ENCODE measurements at places on chromosomes 1 and 21. TPM values are rescaled to one million over a fixed set of nuclear protein-coding genes. Genes with fewer than 3 reads are reported as not detected.
A peak's percentile ranks its signal among the peaks of the same experiment; 100 is the strongest.

- no peak for DNase-seq
These were observed 11.5 kb downstream of the ATP1A4 start for GRCh38 chr1:160162931-160163330.

GRCh38 chr1:153040950-153041631, at the start of gene SPRR2D:
SPRR2D (minus strand) TSS chr1:153041120; CDS start chr1:153040346, 774 bp downstream.
- DNase-seq, result no peak

- no peak for DNase-seq
These were observed 61.2 kb upstream of the CASZ1 start for GRCh38 chr1:10857687-10858086.

DNA sequence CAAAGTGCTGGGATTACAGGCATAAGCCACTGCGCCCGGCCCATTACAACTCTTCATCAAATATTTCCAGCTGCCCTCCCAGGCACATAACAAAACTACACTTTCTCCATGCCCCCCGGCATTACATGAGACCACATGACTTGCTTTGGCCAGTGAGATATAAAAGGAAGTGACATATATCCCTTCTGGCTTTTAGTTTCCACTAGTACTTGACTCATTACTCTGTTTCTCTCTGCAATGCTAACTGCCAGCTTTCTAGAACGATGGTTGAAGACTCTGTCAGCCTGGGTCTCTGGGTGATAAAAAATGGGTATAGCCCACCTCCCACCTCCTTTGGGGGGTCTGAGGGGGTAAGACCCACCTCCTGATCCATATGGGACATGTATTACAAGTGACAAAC, 24.2 kb downstream of the ABL2 start:
- DNase-seq, result peak; percentile 6

DNA sequence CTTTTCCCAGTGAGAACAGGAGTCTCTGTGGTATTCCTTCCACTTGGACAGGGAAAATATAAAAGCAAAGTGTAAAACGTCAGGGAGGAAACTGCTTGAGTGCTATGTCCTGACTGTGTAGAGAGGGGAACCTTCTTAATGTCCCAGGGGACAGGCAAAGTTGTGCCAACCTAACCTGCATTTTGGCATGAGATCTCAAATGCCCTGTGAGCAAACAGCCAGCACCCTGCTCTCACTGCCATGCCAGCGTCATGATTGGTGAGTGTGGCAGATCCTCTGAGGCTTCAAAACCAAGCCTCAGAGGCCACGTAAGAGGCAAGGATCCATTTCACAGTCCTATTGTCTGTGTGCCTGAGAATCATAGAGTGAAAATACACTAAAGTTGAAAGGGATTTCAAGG, 49.7 kb upstream of the RAP1A start:
- no peak for DNase-seq

- DNase-seq, result no peak
These were observed 23.4 kb upstream of the PTP4A2 start for GRCh38 chr1:31961536-31961935.

DNA sequence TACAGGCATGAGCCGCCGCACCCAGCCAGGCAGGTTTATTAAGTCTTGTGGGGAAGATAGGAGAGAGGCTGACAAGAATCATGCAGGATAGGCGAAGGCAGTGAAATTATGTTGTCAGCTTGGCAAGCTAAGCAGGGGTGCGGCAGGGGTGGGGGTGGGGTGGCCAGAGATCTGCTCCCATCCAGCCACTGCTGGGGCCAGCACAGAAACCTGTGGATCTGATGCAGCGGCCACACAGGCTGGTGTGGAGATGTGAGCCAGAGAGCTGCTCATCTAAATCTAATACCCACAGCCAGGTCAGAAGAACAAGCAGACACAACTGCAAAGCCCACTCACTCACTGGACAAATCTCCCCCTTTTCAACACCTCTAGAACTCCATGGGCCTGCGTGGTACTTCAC, 68.7 kb downstream of the KCTD3 start:
- DNase-seq, result no peak

DNA sequence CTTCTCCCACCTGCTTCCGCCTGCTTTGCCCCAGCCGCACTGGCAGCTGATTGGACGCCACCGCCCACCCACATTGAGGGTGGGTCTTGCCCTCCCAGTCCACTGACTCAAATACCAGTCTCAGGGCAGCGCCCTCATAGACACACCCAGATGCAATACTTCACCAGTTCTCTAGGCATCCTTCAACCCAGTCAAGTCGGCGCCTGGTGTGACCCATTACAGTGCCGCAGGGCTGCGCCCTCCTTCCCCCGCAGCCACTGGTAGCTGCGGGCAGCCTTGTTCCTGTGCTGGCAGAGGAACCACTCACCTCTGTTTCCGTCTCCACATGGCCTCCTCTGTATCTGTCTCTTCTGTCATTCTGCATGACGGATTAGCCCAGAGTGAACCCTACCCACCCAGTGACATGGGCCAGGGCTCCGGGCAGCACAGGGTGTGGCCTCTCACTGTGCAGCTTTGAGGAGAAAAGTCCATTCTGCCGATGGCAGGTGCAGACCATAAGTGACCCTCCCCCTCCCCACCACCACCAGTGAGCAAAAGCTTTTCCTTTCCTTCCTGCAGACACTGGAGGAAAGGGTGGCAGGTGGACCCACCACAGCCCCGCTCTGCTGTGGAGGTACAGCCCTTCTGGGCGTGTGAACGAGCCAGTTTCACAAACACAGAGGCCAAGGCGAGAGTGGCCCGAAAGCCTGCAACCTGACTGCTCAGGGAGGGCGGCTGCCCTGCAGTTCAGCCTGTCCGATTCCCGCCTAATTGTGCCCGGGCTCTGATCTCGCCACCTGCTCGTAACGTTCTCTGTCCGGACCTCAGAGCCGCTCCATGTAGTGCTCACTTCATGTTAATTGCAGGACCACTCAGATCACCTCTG, 57.1 kb downstream of the FAAP20 start:
- DNase-seq, result no peak

- DNase-seq, result no peak
These were observed 1424.2 kb downstream of the MRPL39 start for GRCh38 chr21:24183077-24183476.

DNA sequence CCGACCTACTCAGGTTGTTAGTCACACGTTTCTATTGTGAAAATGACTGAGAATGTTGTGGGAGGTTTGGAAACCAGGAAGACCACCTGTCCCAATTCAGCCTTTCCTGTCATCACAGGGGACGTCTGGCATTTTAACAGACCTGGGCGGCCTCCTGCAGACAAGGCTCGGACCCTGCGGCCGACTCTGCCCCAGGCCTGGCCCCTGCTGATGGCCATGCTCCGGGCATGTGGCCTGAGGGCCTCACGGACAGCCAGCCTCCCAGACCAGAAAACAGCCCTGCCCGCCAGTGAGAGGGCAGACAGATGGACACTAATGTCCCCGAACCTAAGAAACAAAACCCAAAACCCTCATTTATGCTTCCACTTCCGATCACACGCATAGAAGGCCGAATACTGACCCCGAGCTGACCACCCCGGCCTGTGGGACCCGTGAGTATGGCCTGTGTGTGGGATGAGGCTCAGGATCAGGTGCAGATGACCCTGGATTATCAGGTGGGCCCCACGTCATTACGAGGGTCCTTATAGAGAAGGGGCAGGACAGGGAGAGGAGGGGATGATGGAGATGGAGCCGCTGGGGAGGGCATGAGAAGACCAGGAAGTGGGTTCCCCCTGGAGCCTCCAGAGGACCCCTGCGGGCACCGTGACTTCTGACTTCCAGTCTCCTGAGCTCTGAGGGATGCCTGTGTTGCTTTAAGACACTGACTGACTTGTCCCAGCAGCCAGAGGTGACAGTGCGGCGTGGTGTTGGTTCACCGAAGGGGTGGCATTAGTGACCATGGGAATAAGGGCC, 9.6 kb downstream of the COL18A1 start:
- no peak for DNase-seq

GRCh38 chr1:74504125-74504932, 8.1 kb downstream of the LRRC53 start:
- DNase-seq, result peak; percentile 34

- DNase-seq, result peak; percentile 95
These were observed 10.3 kb upstream of the LMNA start for GRCh38 chr1:156104065-156104810.

DNA sequence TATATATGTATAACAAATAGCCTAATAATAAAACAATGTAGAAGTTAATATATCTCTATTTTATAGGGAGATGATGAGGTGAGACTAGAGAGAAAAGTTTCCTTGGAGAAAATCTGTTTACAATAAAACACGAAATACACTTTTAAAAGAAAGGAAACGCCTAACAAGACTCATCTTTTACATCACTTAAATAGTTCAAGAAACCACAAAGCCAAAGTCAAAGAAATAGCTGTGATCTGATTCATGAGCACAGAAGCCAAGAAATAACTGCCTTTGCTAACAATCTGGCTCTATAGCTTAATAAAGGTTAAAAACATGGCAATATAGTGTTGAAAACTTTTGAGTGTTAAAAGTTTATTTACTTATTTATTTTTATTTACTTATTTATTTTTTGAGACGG, 61.5 kb downstream of the TOR3A start:
- peak; percentile 69 for DNase-seq

DNA sequence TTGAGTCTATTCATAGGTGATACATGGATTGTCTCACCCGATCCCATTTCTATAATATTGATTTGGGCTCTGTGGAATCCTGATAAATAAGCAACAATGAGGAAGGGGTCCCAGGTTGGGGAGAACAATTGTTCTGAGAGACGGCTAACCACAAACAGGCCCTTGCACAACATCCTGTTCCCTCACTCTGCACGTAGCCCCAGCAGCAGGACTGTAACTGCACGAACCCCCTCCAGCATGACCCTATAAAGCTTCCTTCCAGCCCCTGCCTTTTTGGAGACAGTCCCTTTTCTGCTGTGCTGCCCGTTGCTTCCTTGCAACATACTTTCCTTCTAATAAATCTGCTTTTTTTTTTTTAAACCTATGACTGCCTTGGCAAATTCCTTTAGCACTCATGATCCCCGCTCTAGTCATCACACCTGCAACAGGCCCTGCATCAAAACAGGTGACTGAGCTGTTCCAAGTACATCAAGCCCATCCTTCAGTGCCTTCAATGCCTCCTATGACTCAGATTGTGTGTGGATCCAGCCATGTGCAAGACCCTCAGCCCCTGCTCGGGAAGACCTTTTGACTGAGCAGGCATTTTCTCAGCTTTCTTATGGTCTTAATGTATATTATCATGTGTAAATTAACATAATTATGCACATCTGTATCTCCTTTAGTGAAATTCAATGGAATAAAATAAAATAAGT, 63.7 kb upstream of the B3GALNT2 start:
- no peak for DNase-seq

DNA sequence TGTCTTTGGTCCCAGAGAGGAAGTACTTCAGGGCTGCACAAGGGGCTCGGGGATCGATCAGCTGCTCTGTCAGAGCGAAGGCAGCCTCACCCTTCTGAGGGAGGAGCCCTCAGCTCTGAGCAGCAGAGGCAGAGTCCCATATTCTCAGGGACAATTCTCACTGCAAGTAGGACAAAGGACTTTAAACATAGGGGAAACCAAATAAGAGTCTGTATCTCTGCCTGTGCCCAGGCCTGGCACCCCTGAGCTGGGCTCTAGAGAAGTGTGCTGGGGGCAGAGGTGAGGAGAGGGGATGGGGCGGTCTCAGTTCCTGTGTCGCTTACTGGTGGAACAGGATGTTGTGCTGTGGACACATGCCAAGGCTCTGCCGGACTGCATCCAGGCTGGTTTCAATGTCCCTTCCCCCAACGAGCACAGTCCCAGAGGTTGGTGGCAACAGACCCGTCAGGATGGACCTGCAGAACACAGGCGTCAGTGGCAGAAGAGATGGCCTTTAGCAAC, 76.6 kb downstream of the ABCA4 start:
- DNase-seq, result peak; percentile 73

- no peak for DNase-seq
These were observed 7.0 kb downstream of the RPS6KA1 start for GRCh38 chr1:26536521-26536920.

- DNase-seq, result no peak
These were observed 84.0 kb upstream of the COG2 start for GRCh38 chr1:230558324-230558723.

DNA sequence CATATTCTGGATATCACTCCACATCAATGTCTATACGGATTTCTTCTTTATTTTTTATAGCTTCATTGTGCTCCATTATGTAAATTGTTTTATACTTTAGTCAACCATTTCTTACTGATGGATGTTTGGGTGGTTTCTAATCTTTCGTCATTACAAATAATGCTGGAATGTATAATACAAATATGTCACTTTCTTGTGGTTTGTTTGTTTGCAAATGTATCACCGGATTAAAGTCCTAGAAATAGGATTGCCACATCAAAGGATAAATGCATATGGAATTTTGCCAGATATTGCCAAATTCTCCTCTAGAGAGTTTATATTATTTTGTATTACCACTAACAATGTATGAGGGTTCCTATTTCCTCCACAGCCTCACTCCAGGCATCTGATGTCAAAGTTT, 48.7 kb upstream of the PRDM2 start:
- DNase-seq, result no peak

GRCh38 chr1:178613271-178613945, 100.5 kb downstream of the TEX35 start:
- DNase-seq, result no peak

DNA sequence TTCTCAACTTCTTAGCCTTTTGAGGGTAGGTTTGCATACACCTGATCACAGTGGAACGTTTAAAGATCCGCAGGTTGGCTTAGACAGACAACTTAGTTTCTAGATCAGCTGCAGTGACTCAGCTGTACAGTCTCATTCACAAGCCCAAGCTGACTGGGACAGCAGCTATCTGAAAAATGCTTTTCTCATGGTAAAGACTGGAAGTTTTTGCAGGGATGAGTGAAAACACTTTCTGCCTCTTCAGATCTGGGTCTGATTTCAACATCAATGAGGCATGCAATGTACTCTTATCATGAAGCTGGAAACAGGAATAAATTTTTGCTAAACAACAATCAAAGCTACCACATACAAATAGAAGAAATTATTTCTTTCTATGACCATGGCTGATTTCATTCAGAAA, 61.1 kb upstream of the PTBP2 start:
- no peak for DNase-seq

PSMB4 gene
- total RNA-seq, result 322 TPM

KRTAP19-3 gene
- total RNA-seq, result not detected

CFAP126 gene
- not detected for total RNA-seq

PIK3R3 gene
- 21.0 TPM for total RNA-seq

TFF3 gene
- 257 TPM for total RNA-seq

S100B gene
- total RNA-seq, result not detected

HIPK1 gene
- total RNA-seq, result 50.4 TPM

KCNA3 gene
- not detected for total RNA-seq

PIAS3 gene
- 10.7 TPM for total RNA-seq

RIPPLY3 gene
- not detected for total RNA-seq
